Activated CD4-positive, alpha-beta T cell treated with anti-CD3 and anti-CD28 coated beads for 36 hours (primary cell): ENCODE measurements at places on chromosomes 2 and 18. TPM values are rescaled to one million over a fixed set of nuclear protein-coding genes. Genes with fewer than 3 reads are reported as not detected.

GRCh38 chr2:48248251-48248933, 281.6 kb upstream of the STON1 start:
- DNase-seq: peak; percentile 34
- no peak overlapping the region for H3K27ac ChIP-seq
- H3K27me3 ChIP-seq: no peaks in the 10 kb centered on the region
- no peaks in the 10 kb centered on the region for H3K36me3 ChIP-seq

Gene FAM237A
- not detected for total RNA-seq

DNA sequence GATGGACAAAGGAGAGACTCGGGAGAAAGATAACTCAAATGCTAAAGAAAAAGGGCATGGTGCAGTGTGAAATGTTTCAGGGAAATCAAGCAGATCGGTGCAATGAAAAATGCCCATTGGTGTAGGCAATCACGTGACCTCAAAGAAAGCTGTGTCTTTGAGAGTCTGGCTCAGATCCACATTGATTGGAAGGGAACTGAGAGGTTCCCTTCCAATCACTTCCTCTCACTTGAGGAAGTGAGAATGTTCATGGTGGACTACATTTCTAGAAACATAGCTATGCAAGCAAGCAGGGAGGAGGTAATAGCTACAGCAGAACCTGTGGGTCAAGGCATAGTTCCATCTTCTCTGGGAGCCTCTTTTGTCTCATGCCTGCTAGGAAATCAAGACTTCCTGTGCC, 187.4 kb downstream of the LPIN1 start:
- peaks cover 10% of the 10 kb centered on the region for H3K4me1 ChIP-seq
- H3K27ac ChIP-seq: no peak overlapping the region
- no peak overlapping the region for H3K4me3 ChIP-seq
- DNase-seq: no peak
- H3K27me3 ChIP-seq: no peaks in the 10 kb centered on the region

Gene ENOSF1
- 92.6 TPM for total RNA-seq
